ENCODE measurements at places on chromosomes 2 and 18. TPM values are rescaled to one million over a fixed set of nuclear protein-coding genes. Genes with fewer than 3 reads are reported as not detected.

DNA sequence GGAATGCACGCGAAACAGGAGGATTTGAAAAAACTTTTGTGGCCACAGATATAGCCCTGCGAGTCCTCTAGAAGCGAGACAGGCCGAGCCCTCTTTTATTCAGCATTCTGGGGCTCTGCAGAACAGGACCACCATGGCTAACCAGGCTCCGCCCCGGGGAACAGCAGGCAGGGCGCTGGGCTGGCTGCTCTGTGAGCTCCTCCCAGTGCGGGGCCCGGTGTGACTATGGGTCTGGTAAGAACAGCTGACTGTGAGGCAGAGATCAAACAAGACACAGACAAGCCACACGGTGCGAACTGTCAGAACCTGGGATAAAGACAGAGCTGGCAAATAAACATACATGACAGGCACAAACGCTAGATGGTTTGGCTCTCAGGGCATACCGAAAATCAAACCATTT is 15.5 kb downstream of the PXDN start:
- DNase-seq, result no peak

DNA sequence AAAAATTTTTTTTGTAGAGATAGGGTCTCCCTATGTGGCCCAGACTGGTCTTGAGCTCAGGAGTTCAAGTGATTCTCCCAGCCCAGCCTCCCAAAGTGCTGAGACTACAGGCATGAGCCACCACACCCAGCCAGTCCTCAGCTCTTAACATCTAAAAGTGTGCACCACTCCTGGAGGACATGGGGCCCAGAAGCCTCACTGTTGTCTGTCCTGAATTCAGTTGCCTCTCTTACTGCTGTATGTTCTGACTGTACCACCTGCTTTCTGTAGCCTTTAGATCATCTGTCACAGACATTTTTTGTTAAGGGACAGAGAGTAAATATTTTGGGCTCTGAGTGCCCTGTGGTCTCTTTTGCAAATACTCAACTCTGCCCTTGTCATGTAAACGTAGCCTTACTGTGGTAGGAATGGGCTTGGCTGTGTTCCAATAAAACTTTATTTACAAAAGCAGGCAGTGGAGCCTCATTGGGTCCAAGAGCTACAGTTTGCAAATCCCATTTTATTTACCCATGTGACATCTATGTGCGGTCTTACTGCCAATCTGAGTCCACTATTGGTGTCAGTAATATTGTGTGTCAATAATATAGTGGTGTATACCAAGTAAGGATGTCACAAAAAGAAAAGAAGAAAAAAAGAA is 38.1 kb downstream of the TMEM37 start:
- no peak for DNase-seq

Gene KCNG2
- 6.0 TPM for total RNA-seq

- DNase-seq, result peak; percentile 35
These were observed 639.8 kb downstream of the TMEM182 start for GRCh38 chr2:103401621-103402020.
